ENCODE measurements at places on chromosomes 12 and 14. TPM values are rescaled to one million over a fixed set of nuclear protein-coding genes. Genes with fewer than 3 reads are reported as not detected.

POLE gene
- 55.1 TPM for total RNA-seq

BEST3 gene
- total RNA-seq, result not detected

DNA sequence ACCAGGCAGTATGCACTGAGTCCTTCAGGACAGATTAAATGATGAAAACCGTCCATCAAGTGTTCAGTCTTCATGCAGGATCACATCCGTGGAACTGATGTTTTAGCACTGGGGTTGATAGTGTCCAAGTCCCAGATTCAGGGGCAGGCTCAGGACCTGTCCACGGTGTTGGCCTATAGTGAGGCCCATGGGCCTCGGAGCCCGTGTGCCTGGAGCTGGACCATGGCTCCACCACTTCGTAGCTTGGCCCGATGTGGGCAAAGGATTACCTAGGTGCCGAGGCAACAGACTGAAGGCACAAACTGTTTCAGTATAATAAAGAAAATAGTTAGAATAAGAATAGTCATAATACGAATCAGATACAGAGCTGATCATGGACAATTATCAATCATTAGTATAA, 41.8 kb downstream of the DDX51 start:
- DNase-seq, result no peak

LRRC9 gene
- not detected for total RNA-seq

DNA sequence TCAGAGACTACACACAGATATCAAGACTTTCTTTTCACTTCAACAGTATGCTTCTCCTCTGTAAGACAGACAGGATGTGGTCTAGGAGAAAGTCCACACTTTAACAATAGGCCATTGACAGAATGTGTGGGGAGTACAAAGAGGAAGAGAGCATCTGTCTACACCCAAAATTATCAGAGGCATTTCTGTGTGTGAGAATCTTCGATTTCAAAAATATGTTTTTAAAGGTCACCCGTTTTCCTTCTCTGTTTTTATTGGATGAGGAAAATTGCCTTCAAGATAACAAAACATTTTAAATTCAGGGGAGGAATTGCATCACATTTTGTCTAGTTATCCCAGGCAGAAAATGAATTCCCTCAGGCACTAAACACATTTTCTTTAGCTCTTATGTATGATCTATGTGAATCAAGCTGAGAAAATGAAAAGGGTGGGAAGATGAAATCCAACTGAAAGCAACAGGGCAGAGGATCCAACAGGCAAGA, 16.4 kb downstream of the NAV3 start:
- DNase-seq, result no peak

P2RX2 gene
- total RNA-seq, result 0.32 TPM

Measured in mucosa of descending colon (tissue), 3 donors.